ENCODE measurements at places on chromosomes 2 and 18.

GRCh38 chr18:56934906-56935305, 212.0 kb upstream of the BOD1L2 start:
- no peak for DNase-seq

GRCh38 chr2:176165370-176166050, 8.4 kb downstream of the HOXD3 start:
- DNase-seq, result no peak

DNA sequence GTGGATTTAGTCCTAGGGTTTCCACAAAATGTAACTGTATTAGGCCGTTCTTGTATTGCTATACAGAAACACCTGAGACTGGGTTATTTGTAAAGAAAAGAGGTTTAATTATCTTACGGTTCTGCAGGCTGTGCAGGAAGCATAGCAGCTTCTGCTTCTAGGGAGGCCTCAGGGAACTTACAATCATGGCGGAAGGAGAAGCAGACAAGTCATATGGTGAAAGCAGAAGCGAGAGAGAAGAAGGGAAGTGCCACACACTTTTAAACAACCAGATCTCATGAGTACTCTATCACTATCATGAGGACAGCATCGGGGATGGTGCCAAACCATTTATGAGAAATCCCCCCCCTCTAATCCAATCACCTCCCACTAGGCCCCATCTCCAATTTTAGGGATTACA, 9.5 kb upstream of the CCDC68 start:
- no peak for DNase-seq

- DNase-seq, result no peak
Measured at GRCh38 chr2:27909901-27910300, 19.4 kb downstream of the BABAM2 start.

GRCh38 chr2:109379507-109379906, 234.3 kb downstream of the SEPTIN10 start:
- DNase-seq, result no peak

DNA sequence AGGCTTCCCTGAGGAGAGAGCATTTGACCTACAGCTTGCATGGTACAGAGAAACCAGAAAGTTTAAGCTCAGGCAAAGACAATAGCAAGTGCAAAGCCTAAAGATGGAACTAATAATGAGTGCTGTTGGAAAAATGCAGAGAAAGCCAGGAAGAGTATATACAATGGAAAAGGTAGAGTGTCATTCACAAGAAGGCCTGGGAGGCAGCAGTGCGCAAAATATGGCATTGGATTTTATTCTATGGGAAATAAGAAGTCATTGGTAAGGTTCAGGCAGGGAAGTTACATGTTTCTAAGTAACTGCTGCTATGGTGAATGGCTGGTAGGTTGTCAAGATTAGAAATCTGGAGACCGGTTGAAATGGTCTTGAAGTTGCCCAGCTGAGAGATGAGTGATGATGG, 2167.3 kb upstream of the CELF4 start:
- no peak for DNase-seq

DNA sequence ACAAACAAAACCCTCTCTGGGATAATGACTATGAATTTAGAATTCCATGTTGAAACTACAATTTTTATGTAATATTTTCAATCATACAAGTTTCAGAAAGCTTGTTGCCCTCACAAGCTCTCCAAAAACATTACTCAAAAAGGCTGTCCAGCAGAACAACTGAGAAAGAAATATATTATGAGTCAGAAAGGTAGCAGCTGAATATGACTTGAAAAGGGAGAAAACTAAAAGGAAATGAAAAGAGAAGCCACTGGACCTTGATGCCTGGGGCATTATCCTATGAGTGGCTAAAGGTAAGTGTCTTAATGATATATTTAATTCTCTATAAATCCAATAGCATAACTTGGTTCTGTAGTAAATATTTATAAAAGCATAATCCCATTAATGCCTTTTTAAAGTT, 61.8 kb downstream of the NXPH2 start:
- no peak for DNase-seq

DNA sequence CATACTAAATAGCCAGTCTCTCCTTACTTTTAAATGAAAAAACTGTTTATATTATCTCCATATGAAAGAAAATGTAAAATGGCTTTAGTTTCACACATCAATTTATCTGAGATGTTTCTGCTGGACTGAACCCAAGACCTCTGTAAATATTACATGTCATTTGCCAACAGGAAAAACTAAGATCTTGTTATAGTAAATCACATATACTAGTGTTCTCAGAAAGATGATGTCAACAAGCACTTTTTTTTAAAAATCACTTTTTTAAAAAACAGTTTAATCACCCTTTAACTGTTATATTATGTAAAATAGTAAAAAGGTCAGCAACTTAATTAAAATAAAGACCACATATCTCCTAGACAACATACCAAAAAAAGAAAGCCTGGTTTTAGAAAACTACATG, 46.3 kb downstream of the PTPN2 start:
- no peak for DNase-seq

DNA sequence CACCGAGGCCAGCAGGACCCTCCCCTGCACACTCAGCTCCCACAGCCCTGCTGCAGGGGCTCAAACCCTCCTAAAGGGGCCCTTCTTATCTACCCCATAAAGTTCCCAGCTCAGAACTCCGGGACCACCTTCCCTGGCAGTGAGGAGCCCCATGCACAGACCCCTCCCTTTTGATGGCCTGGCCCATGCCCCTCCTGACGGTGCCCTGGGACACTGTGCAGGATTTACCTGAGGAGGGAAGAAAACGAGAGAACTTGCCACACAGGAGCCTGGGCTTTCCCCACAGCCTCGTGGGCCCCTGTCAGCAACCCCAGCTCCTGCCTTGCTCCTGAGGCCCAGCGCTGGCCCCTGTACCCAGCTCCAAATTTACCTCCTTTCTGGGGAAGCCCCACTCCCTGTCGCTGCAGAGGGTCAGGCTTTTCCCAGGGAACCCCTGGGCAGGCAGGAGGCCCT, 206.3 kb upstream of the SALL3 start:
- DNase-seq, result no peak

DNA sequence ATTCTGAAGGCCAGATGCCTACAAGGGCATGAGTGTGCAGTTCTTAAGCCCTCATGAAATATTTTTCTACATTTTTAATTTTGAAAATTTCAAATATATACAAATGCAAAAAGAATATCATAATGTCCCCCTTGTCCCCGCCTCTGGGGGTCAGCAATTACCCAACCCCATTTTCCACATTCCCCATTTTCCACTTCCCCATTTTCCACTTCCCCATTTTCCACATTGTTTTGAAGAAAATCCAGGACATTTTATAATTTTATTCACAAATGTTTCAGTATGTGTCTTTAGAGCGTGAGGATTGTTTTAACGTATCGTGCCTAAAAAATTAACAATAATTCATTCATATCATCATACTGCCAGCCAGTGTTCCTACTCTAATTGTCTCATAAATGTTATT, 403.6 kb upstream of the RAB6C start:
- no peak for DNase-seq

- no peak for DNase-seq
Measured at GRCh38 chr2:29388071-29388470, 272.9 kb downstream of the CLIP4 start.

- no peak for DNase-seq
Measured at GRCh38 chr2:59739166-59739565, 814.3 kb downstream of the BCL11A start.

GRCh38 chr2:219727771-219728429, 100.5 kb downstream of the SLC4A3 start:
- no peak for DNase-seq

GRCh38 chr2:239383036-239383758, 17.6 kb downstream of the HDAC4 start:
- DNase-seq, result no peak

DNA sequence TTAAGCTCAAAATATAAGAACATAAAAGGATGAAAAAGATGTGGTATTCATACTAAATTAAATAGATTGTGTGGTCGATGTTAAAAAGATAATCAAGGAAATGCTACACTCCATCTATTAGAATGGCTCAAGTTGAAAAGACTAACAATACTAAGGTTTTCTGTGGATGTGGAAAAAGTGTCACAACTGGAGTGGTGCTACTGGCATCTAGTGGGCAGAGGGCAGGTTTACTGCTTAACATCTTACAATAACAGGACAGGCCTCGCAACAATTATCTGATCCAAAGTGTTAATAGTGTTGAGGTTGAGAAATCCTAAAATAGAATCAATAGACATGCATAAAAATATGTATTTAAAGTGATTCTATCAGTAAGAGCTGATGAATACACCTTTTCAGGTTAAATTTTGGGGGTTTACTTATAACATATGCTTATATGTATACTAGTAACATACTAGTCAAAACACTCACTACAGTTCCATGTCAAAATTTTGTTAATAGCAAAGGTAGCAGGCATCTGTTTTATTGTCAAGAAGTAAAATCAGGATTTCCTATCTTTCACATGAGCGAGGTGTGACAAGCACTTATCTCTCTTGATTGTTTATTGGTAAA, 91.5 kb upstream of the TMEFF2 start:
- DNase-seq, result no peak

GRCh38 chr18:2036086-2036485, 535.2 kb downstream of the METTL4 start:
- DNase-seq, result no peak

GRCh38 chr2:216057688-216058193, 23.9 kb downstream of the PECR start:
- DNase-seq, result peak; percentile 45

DNA sequence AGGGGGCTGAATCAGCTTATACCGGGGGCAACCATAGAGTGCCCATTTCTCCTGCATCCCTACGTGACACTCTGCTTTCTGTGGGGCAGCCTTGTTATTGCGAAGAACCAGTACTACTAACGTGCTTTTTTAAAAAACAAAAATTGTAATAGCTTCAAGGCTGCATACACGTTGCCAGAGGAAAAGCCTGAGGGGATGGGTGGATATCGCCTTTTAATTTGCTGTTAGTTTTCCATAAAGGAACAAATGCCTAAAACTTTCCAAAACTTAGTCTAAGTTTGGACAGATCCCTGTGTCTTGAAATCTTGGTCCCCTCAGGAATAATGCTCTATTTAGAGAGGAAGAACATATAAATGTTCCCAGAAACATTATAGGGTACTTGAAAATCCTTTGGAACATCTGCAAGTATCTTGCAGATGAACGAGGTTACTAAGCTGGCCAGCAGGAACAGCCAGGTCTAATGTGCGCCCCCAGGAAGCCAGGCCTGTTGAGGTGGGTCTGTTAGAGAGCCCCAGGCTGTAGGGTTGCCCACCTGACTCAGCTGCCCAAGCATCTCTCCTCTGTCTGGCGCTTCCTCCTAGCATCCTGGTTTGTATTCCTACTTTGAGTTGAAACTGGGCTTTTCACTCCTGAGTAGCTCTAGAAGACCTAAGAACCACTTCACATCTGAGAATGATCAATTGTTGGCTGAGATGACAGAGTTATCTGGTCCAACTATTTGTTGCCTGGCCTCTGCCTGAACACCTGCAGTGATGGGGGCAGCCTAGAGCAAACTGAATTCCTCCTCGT, 96.9 kb downstream of the TGOLN2 start:
- no peak for DNase-seq

DNA sequence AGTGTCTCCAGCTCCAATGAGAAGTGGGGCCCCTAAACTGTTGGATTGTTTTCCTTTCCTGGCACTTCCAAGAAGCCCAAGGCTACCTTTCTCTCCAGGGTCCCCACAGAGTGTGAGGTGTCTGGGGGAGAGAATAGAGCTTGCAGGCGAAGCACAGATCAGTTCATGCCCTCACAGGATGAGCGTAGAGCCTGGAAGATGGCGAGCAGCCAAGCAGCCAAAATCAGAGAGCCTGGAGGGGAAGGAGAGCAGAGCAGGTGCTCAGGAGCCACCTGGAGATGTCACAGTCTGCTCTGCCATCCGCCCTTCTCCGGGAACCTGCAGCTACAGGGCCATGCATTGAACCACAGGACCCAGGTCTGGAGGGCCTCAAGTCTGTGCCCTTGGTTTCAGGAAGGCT, 54.7 kb upstream of the TCF7L1 start:
- DNase-seq, result no peak

GRCh38 chr2:235144291-235144690, 192.5 kb downstream of the SH3BP4 start:
- no peak for DNase-seq

- DNase-seq, result no peak
Measured at GRCh38 chr2:3244486-3244885, 133.1 kb downstream of the EIPR1 start.

- no peak for DNase-seq
Measured at GRCh38 chr2:240733803-240734495, 42.3 kb downstream of the AQP12A start.

DNA sequence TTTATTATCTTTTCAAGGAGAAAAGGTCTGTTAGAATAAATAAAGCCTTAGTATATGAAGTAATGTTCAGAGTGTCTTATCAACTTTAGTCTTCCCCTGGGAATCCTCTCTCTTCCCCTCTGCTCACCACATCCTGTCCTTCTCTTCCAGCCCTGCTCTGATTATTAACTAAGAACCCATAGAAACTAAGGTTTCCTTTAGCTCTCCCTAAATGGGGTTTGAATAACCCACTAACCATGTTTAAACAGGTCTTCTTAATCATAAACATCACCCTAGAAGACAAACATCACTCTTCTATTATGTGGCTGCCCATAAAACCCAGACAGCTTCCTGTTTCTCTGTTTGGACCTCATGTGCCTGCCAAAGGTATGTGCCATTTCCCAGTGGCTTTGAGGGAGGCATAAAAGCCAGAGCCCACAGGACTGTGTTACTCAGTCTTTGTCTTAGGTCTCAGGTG, 50.1 kb downstream of the SLC14A1 start:
- no peak for DNase-seq

GRCh38 chr18:13453714-13454113, 235.2 kb downstream of the LDLRAD4 start:
- no peak for DNase-seq

- no peak for DNase-seq
Measured at GRCh38 chr18:12086677-12087470, 6.8 kb upstream of the ANKRD62 start.

DNA sequence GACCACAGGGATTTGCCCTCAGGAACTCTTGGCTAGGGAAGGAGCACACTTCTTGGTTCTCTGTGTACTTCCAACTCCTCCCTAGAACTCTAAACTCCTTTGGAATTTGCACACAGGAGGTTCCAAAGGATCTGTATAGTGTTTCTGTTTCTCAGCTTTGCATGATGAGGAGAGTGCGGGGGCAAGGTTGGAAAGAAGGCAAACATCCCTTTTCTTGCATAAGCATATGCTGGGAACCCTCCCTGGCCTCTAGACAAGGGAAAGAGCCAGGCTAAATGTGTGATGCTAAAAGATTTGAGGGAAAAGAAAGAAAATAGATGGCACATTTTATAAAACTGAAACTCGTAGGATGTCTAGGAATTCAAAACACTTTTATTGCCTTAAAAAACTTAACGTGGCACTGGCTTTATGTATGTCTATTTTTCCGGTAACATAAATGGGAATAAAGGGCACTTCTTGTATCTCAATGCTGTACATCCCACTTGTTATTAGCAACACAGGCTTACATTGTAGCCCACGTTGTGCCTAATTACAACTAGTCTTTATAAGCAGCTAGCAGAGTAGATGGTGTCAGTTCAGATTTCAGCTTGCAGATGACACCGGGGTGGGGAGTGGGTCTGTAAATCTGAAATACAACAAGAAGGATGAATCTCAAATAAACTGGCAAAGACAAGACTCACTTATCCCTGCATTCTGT, 165.8 kb downstream of the GPD2 start:
- DNase-seq, result no peak

GRCh38 chr2:180907731-180908130, 72.7 kb upstream of the UBE2E3 start:
- no peak for DNase-seq

Measured in activated effector memory CD4-positive, alpha-beta T cell treated with Interleukin-2 at 50 U/mL for 16 hours (primary cell).